Fibroblast of lung (primary cell): ENCODE measurements at places on chromosomes 11 and 22. TPM values are rescaled to one million over a fixed set of nuclear protein-coding genes. Genes with fewer than 3 reads are reported as not detected.

Gene CFAP68
- total RNA-seq: 16.9 and 19.3 TPM in 2 replicates

- peak; percentile 70 for DNase-seq
- H3K27ac ChIP-seq: peak overlapping the region; percentile 99
- no peaks in the 10 kb centered on the region for H3K36me3 ChIP-seq
- H3K4me3 ChIP-seq: peak overlapping the region; percentile 79
- no peaks in the 10 kb centered on the region for H3K27me3 ChIP-seq
Observed at GRCh38 chr11:65478388-65479183, 20.3 kb upstream of the MALAT1 start.

- peaks cover 3% of the 10 kb centered on the region for H3K4me1 ChIP-seq
- H3K36me3 ChIP-seq: no peaks in the 10 kb centered on the region
- DNase-seq: no peak
- H3K4me3 ChIP-seq: no peak overlapping the region
- no peak overlapping the region for H3K27ac ChIP-seq
Observed at GRCh38 chr22:43817402-43817801, 5.3 kb upstream of the EFCAB6 start.

DNA sequence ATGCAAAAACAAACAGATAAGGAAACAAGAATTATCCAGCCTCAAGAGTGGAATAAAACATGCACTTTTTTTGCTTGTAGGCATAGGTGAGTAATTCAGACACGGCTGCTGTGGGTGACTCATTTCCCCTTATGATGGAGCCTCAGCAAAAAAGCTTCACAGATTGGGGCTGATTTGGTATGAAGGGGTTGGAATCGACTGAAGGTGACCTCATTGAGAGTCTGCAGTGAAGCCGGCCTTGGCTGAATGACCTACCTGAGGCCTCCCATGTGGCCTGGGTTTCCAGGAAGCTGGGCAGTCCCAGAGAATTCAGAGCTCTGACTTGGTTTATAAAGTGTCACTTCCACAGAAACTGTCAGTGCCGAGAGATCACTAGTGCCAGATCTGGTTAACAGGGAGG lies 34.2 kb upstream of the VPREB1 start:
- H3K36me3 ChIP-seq: no peaks in the 10 kb centered on the region
- peaks cover 7% of the 10 kb centered on the region for H3K27me3 ChIP-seq
- no peak overlapping the region for H3K27ac ChIP-seq
- DNase-seq: peak; percentile 15

DNA sequence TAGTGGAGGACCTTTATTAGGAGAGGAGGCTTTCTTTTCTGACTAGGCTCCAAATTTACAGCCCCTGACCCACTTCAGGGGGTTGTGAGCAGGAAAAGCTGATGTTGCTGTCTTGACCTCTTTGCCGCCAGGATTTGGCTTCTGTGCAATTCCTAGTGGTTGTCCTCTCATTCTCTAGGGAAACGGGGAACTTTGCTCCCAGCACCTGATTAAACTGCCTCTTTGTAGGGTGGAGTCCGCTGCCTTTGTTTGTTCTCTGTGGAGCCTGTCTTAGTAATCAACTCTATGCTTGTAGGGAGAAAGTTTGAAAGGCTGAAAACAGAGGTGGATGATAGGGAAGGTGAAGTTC lies 16.3 kb downstream of the CTNND1 start:
- H3K4me1 ChIP-seq: peaks cover 31% of the 10 kb centered on the region
- peak overlapping the region; percentile 56 for H3K4me3 ChIP-seq
- H3K27ac ChIP-seq: peak overlapping the region; percentile 63

DNA sequence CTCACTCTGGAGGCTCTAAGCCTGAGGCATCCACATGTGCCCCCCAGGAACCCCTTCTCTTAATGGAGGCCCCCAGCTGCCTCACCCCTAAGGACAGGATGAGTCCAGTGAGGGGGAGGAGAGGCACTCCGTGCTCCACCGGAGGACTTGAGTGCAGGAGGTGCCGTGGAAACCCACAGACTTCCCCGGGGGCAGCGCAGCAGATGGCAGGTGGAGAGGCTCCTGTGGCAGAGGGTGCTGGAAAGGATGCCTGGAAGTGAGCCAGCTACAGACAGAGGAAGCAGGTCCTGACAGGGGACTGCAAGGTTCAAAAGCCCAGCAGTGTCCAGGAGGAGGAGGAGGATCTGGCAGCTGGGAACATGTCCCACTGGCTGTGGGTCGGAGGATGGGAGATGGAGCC lies 1384.0 kb downstream of the TBC1D22A start:
- DNase-seq: no peak
- no peaks in the 10 kb centered on the region for H3K36me3 ChIP-seq
- H3K27me3 ChIP-seq: no peaks in the 10 kb centered on the region

- H3K27ac ChIP-seq: no peak overlapping the region
- H3K36me3 ChIP-seq: no peaks in the 10 kb centered on the region
- H3K4me3 ChIP-seq: no peak overlapping the region
- no peak for DNase-seq
Observed at GRCh38 chr11:99098751-99099150, 78.0 kb downstream of the CNTN5 start.

GRCh38 chr11:105392556-105392955 lies 217.3 kb upstream of the GRIA4 start:
- no peaks in the 10 kb centered on the region for H3K4me1 ChIP-seq
- no peak overlapping the region for H3K27ac ChIP-seq
- H3K4me3 ChIP-seq: no peak overlapping the region
- no peaks in the 10 kb centered on the region for H3K36me3 ChIP-seq

Gene PIH1D2
- 1.5 TPM in 2 replicates for total RNA-seq

Gene ZNF280B
- total RNA-seq: 0.33 and 0.77 TPM in 2 replicates

DNA sequence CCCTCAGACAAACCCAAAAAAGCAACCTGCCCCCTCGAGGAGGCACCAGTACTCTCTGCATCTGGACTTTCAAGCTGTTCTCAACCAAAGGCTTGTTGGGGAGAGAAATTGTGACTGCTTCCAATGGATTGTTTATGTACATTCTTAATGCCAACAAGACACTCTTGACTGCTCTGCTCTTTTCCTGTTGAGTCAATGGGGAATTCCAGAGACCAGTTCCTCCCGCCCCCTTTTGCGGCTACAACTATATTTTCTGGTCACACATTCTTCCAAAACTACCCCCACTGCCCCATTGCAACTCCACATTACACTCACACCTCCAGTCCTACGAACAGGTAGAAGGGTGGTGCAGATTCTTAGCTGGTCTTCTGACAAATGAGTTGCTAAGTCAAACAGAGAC lies 187.0 kb downstream of the DSCAML1 start:
- no peak overlapping the region for H3K4me3 ChIP-seq
- H3K4me1 ChIP-seq: no peaks in the 10 kb centered on the region
- DNase-seq: peak; percentile 51

GRCh38 chr11:62726156-62726914 lies 922 bp downstream of the HNRNPUL2 start:
- peak overlapping the region; percentile 88 for H3K4me3 ChIP-seq
- H3K36me3 ChIP-seq: peaks cover 5% of the 10 kb centered on the region
- no peaks in the 10 kb centered on the region for H3K27me3 ChIP-seq
- DNase-seq: no peak
- H3K27ac ChIP-seq: peak overlapping the region; percentile 92
- peaks cover 3% of the 10 kb centered on the region for H3K4me1 ChIP-seq

- H3K27me3 ChIP-seq: no peaks in the 10 kb centered on the region
- H3K4me1 ChIP-seq: peaks cover 4% of the 10 kb centered on the region
- H3K36me3 ChIP-seq: peaks cover 2% of the 10 kb centered on the region
- no peak overlapping the region for H3K27ac ChIP-seq
Observed at GRCh38 chr11:20125927-20126326, 34.3 kb downstream of the DBX1 start.

- DNase-seq: no peak
- H3K27me3 ChIP-seq: no peaks in the 10 kb centered on the region
- H3K4me3 ChIP-seq: no peak overlapping the region
- peaks cover 4% of the 10 kb centered on the region for H3K36me3 ChIP-seq
- H3K4me1 ChIP-seq: peaks cover 13% of the 10 kb centered on the region
Observed at GRCh38 chr22:38784856-38785255, 9.1 kb downstream of the DNAL4 start.

GRCh38 chr11:70448983-70449567 lies 50.7 kb downstream of the CTTN start:
- no peak overlapping the region for H3K27ac ChIP-seq
- no peaks in the 10 kb centered on the region for H3K36me3 ChIP-seq
- H3K27me3 ChIP-seq: no peaks in the 10 kb centered on the region
- H3K4me3 ChIP-seq: no peak overlapping the region

GRCh38 chr22:23071230-23072076 lies 1.1 kb downstream of the GNAZ start:
- H3K4me3 ChIP-seq: no peak overlapping the region
- no peak for DNase-seq
- H3K36me3 ChIP-seq: no peaks in the 10 kb centered on the region
- peaks cover 5% of the 10 kb centered on the region for H3K4me1 ChIP-seq
- peaks cover 6% of the 10 kb centered on the region for H3K27me3 ChIP-seq

- no peaks in the 10 kb centered on the region for H3K36me3 ChIP-seq
- H3K4me3 ChIP-seq: no peak overlapping the region
- no peak for DNase-seq
Observed at GRCh38 chr11:69151836-69152235, 3.9 kb upstream of the SMIM38 start.

DNA sequence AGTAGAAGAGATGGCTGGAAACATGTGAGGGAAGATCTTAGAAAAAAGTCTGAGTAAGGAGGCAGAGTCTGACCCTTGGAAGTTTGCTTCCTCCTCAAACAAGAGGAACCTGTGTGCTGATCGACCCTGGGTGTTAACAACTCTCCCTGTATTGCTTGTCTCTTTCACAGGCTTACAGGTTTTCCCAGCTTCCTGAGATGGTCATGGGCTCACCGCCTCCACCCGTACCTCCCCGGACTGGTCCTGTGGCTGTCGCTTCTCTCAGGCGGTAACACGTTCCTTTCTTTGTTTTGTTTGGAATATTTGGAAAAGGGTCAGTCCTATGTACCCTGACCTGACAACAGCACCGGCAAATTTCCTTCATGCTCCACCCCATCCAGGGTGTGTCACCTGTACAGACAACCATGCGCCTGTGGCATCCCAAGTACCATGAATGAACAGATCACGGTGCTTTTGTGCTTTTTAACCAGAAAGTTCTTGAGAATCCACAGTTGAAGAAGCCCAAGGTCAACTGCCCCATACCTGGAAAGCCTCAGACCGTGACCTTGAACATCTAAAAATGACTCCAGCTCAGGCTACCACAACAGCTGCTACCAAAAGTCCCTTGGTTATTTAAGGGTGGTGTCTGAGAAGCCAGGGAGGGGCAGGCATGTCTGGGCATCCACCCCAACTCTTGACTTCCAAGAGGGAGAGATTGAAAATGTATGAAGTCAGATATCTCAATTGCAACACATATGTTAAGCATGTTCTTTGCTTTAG lies 44.6 kb downstream of the C11orf91 start:
- H3K4me3 ChIP-seq: no peak overlapping the region
- no peaks in the 10 kb centered on the region for H3K27me3 ChIP-seq

Gene MYRF
- under 0.01 and 0.17 TPM in 2 replicates for total RNA-seq

GRCh38 chr11:35963911-35964310 lies 20.0 kb downstream of the LDLRAD3 start:
- H3K36me3 ChIP-seq: no peaks in the 10 kb centered on the region
- H3K4me1 ChIP-seq: peaks cover 2% of the 10 kb centered on the region
- H3K27me3 ChIP-seq: no peaks in the 10 kb centered on the region
- DNase-seq: no peak

Gene SPTBN2
- 0.51 and 0.99 TPM in 2 replicates for total RNA-seq

DNA sequence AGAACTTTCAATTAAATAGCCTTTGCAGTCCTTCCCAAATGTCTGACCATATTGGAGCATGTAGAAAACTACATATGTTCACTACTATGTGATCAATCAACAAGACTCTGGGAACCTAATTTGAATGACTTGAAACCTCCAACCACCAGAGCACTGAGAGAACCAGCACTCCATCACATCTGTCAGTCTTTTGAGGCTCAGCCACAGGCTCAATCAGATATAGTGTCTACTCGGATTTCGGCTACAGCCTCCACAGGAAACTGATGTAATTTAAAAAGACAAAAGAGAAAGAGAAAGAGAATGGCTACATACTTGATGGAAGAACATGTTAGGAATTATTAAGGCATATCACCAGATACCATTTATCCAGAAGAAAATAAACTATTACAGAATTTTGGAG lies 859.0 kb downstream of the FAM181B start:
- H3K27me3 ChIP-seq: no peaks in the 10 kb centered on the region
- no peak overlapping the region for H3K4me3 ChIP-seq
- no peak overlapping the region for H3K27ac ChIP-seq
- no peaks in the 10 kb centered on the region for H3K36me3 ChIP-seq

GRCh38 chr22:30036656-30037055 lies 43.6 kb upstream of the HORMAD2 start:
- no peak overlapping the region for H3K27ac ChIP-seq
- H3K4me3 ChIP-seq: no peak overlapping the region
- H3K36me3 ChIP-seq: no peaks in the 10 kb centered on the region
- H3K27me3 ChIP-seq: no peaks in the 10 kb centered on the region
- DNase-seq: peak; percentile 34

- peak; percentile 14 for DNase-seq
- H3K4me1 ChIP-seq: no peaks in the 10 kb centered on the region
- H3K27me3 ChIP-seq: no peaks in the 10 kb centered on the region
- H3K27ac ChIP-seq: no peak overlapping the region
- H3K36me3 ChIP-seq: no peaks in the 10 kb centered on the region
Observed at GRCh38 chr11:101061606-101062005, 68.0 kb downstream of the PGR start.

DNA sequence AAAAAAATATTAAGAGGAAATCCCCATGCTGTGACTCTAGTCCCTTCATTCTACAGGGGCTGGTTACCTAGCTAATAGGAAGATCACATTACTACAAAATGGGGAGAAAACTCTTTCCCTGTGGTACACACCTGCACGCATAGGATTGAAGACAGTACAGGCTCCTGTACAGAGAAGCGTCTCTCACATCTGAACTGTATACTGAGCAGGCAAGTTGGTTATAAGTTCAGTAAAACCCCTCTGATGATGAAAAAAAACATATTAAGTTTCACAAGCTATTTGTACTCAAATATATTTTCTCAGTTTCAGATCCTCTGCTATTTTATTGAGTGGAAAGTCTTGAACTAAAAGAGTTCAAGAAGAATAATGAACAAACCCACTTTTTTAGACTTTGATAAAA lies 156.9 kb upstream of the HSD17B12 start:
- no peak for DNase-seq
- no peaks in the 10 kb centered on the region for H3K4me1 ChIP-seq
- H3K36me3 ChIP-seq: no peaks in the 10 kb centered on the region
- H3K4me3 ChIP-seq: no peak overlapping the region

DNA sequence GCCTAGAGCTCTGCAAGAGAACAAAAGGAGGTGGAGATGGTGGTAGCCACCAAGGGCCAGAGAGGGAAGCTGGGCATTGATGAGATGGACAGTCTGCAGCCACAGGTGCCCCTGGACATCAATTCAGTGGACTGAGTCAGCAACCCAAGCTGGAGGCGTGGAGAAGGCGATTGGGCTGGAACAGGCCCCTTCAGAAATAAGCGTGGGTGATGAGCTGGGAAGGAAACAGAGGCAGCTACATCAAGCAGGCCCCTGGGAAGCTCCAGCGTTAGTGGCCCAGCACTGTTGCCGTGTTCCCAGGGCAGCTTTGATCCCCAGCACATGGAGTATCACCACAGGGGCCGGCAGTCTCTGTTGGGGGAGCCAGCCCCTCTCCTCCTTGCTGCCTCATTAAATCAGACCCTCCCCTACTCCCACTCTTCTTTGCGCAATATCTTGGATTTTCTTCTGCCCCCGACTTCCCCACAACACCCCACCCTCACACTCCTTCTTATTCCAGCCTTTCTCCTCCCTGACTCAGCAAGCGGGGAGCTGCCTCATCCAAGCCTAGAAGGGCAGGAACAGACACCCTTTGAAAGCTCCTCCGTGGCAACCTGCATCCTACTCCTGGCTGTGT lies 31.7 kb upstream of the OAF start:
- H3K27me3 ChIP-seq: peaks cover 5% of the 10 kb centered on the region
- peaks cover 6% of the 10 kb centered on the region for H3K4me1 ChIP-seq
- H3K4me3 ChIP-seq: no peak overlapping the region
- no peaks in the 10 kb centered on the region for H3K36me3 ChIP-seq
- H3K27ac ChIP-seq: no peak overlapping the region

Gene SCGB1A1
- total RNA-seq: not detected in 2 replicates

Gene MS4A7
- total RNA-seq: 0.26 TPM in 1 of 2 replicates, not detected in the other
